ENCODE measurements at places on chromosomes 11 and 22.

- no peak for DNase-seq
These were observed 18.2 kb upstream of the SPINDOC start for GRCh38 chr11:63795066-63795465.

GRCh38 chr11:18697576-18697975 is 1.0 kb upstream of the TMEM86A start:
- no peak for DNase-seq

GRCh38 chr11:78379039-78379670 is 38.5 kb downstream of the GAB2 start:
- peak; percentile 55 for DNase-seq

DNA sequence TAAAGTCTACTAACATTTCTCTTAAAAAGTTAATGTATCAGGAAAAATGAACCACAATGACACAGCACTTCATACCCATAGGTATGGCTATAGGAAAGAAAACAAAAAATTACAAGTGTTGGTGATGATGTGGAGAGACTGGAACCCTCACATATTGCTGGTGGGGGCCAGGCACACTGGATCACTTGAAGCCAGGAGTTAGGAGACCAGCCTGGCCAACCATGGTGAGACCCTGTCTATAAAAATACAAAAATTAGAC is 26.7 kb downstream of the TCF20 start:
- DNase-seq = no peak

- no peak for DNase-seq
These were observed 3.7 kb downstream of the SLC15A3 start for GRCh38 chr11:60948250-60948649.

- DNase-seq = no peak
These were observed at the start of gene APOL1 for GRCh38 chr22:36252754-36253522. Gene APOL1, plus strand, starts transcription at chr22:36253133. Its CDS starts 1,823 bp downstream, at chr22:36254956.

GRCh38 chr11:109109571-109110315 is 312.2 kb upstream of the C11orf87 start:
- DNase-seq = peak; percentile 11

DNA sequence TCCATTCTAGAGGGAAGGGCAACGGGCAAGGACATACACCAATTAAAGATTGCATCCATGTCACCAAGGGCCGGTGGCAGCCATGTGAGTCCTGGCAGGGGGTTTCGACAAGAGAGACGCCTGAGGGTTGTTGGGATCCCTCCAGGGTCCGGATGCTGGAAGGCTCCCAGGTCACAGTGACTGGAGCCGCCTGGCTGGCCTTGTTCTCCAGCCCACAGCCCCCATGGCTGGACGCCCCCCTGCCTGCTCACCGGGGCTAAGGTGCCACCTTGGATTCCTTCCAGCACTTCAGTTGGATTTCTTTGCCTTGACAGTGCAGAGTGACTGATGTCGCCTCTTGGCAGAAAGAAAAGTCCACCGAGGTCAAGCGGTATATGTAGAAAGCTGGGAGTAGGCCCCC is 42.6 kb downstream of the ANO1 start:
- no peak for DNase-seq

GRCh38 chr22:19753090-19753842 is 7.3 kb upstream of the TBX1 start:
- DNase-seq = no peak

GRCh38 chr11:114832532-114833125 is 154.3 kb downstream of the NXPE2 start:
- no peak for DNase-seq

DNA sequence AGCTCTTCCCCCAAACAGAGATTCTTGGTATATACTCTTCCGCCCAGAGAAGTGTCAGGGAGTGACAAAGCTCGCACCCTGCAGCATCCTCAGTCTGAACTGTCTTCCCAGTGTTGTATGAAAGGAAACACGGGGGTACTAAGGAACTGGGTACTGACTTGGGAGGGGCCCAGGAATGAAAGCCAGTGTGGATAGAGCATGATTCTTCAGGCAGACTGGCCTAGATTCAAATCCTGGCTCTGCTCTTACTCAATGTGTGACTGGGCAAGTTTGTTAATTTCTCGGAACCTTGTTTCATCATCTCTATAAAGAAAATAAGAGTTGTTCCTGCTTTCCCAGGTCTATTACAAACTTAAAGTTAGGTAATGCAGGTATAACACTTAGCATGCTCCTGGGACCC is 266.0 kb upstream of the NARS2 start:
- DNase-seq = no peak

GRCh38 chr11:70471254-70471653 is 72.9 kb downstream of the CTTN start:
- peak; percentile 73 for DNase-seq

DNA sequence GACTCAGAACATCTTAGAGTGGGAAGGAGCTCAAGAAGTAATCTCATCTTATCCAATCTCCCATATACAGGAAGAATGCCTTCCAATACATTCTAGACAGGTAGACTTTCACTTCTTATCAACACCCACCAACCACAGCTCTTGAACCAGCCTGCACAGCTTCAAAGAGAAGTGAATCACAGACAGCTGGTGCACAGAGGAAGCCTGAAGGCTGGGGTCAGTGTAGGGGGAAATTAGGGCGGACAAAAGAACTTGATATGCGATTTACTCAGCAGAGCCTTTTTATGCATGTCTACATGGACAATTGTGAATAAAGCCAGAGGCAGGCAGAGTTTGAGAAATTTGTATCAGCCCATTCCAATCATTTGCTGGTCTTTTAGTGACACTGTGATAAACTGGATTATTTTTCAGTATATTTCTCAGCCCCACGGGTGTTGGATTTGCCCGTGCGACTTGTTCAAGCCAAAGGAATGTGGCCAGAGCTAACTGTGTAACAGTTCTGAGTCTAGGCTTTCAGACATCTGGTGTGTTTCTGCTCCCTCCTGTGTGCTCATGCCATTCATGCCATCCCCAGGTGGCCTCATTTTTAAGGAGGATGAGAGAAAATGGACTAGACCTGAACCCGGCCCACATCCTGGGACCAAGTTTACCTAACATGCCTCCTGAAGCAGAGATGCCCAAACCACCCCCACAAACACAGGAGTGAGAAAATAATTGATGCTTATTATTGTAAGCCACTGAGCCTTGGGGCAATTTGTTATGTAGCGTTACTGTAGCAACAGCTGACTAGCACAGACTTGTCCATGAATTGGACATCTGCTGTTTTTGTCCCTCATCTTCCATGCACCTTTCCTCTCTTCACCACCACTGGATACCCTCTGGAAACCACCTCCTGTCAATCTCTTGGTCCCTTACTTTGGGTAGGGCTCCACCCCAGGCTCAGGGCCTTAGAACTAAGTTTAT is 137.5 kb upstream of the HSD17B12 start:
- DNase-seq = no peak

DNA sequence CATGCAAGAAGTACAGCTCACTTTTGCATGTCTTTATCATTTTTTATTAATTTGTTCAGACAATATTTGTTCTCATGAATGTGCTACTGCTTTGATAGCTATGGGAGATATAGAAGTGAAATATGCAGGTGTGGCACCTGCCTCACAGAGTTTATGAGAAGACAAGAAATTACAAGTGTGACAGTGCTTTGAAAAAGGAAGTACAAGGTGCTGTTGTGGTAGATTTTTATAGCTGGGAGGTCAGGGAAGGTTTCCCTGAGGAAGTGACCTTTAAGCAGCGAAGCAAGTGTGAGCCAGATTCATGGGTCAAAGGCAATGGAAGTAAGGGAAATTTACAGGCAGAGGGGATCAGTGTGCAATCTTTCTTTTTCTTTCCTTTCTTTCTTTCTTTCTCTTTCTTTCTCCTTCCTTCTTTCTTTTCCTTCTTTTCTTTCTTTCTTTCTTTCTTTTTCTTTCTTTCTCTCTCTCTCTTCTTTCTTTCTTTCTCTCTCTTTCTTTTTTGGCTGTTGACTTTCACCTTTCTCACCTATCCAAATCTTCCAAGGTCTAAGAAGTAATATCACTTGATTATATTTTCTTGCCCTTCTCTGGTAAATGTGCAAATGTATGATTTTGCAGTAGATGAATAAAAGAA is 6.4 kb upstream of the BMAL1 start:
- DNase-seq = no peak

- no peak for DNase-seq
These were observed 368.5 kb downstream of the INSC start for GRCh38 chr11:15483205-15483604.

DNA sequence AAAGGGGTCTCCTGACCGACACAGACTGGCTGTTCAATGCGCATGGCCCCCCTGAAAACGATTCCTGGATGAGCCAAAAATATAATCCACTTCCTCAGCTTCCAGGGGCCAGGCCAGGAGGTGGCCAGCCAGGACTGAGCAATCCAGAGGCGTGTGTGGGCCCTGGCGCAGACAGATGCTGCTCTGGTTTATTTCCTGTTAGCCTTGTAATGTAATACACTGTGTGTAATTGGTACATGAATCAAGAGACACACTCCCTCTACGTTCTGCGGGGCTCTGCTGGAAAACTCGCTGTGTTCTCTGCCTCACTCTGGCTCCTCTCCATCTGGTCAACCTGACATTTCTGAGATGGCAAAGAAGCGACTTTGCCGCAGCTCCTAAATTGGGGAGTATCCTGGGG is 26.3 kb upstream of the ISX start:
- no peak for DNase-seq

DNA sequence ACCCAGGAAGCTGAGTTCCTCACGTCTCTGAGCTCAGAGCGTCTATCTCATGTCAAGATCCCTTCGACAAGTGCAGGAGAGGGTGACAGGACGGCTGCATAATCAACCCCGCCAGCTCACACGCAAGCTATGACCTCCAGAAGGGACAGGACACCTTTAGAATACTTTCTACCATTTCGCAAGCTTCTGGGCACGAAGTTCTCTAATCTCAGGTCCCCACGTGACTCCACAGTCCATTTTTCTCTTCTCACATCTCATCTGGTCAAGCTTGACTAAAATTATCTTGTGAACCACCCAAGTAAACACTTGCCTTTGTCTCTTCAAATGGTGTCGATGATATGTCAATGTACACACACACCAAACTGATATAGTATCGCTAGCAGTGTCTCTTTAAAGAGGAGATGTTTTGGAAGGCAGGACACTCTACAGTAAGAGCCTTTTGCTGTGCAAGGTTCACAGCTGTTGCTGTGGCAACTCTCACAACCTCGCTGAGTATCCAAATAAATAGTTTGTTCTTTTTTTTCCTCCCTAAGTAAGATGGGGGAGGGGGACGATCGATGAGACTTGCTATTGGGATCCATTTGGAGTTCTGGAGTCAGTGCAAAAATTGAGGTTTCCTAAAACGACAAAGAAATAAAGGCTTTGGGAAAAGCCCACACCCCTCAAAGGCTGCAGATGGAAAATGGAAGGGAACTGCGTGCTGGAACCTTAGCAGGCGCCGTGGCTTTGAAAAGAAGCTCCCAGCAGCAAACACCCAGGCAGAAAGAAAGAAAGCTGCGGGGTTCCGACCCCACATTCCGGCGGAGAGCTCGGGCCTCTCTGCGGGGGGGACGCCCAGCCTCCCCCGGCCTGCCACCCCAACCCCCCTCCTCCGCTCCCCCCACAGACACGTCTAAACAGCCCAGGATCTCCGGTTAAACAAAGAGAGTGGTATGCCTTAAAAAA is 215.4 kb upstream of the UBASH3B start:
- DNase-seq = peak; percentile 75

GRCh38 chr11:89490981-89491690 is at the start of gene NOX4:
Gene NOX4, minus strand, starts transcription at chr11:89491375. Its CDS starts 129 bp downstream, at chr11:89491246.
- DNase-seq = peak; percentile 14

- DNase-seq = no peak
These were observed 35.2 kb downstream of the PPP2R1B start for GRCh38 chr11:111730871-111731591.

DNA sequence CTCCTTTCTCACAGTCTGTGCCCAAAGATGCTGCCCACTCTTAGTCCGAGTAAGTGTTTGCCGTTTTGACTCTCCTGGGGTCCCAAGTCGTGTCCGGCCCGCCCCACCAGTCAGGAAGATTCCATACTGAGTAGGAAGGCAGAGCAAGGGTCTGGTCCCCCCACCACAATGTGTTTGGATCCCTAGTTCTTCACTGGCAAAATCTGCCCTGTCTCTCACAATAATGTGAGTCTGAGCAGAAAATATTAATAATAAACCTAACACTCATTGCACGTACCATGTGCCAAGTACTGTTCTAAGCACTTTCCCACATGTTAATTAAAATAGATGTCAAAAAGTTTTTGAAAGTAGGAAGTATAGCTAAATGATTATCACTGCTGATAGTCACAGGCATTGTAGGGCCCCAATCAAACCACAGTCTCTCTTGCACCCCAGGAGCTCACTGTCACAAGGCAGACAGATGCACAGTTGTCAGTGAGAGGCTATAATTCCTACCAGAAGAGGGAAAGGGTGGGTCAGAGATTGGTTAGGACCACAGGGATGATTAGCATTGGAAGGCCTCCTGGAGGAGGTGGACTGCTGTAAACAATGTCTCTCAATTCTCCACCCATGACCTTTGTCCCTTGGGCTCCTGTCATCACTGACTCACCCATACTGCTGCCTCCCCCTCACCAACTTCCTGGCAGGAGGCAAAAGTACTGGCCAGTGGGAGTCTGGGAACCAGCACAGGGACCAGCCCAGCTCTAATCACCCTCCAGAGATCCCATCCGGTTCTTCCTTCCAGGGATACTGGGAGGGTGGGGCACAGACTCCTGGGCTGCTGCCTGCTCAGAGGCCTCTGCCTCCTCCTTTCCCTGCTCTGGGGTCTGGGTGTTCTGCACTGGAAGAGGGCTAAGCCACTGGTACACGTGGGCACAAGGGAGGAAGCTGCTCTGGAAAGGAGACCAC is 1.0 kb upstream of the POLD4 start:
- no peak for DNase-seq

DNA sequence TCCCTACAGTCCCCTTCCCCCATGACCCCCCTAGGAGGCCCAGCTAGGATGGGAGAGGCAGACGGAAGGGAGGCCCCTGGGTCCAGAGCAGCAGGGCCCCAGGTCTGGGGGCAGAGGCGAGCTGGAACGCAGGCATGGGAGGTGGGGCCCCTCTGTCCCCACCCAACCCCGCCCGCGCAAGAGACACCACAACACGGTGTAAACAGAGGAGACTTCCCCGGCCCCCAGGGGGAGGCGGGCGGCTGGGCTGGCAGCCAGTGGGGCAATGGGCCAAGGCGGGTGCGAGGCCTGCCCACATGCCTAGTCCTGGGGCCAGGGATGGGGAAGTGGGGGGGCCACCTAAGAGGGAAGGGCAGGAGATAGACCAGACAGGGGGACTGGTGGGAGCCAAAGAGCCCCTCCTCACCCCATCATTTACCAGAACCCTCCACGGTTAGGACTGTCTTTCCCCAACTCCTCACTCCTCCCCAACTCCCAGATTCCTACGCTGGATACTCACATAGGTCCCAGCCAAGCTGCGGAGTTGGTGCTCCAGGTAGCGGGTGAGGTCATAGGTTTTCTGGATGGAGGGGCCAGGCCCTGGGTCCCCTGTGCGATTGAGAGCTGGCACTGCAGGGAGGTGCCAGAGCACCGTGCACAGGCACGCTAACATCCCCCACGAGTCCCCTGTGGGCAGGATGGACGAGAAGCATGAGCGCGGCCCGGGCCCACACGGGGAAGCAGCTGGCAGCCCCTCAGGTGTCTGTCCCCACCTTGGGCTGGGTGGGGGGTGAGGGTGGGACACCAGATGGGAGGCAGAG is 6.2 kb downstream of the CLCF1 start:
- DNase-seq = no peak

GRCh38 chr11:46431211-46431610 is 39.6 kb upstream of the CHRM4 start:
- no peak for DNase-seq
